ENCODE measurements at places on chromosomes 2 and 18.

DNA sequence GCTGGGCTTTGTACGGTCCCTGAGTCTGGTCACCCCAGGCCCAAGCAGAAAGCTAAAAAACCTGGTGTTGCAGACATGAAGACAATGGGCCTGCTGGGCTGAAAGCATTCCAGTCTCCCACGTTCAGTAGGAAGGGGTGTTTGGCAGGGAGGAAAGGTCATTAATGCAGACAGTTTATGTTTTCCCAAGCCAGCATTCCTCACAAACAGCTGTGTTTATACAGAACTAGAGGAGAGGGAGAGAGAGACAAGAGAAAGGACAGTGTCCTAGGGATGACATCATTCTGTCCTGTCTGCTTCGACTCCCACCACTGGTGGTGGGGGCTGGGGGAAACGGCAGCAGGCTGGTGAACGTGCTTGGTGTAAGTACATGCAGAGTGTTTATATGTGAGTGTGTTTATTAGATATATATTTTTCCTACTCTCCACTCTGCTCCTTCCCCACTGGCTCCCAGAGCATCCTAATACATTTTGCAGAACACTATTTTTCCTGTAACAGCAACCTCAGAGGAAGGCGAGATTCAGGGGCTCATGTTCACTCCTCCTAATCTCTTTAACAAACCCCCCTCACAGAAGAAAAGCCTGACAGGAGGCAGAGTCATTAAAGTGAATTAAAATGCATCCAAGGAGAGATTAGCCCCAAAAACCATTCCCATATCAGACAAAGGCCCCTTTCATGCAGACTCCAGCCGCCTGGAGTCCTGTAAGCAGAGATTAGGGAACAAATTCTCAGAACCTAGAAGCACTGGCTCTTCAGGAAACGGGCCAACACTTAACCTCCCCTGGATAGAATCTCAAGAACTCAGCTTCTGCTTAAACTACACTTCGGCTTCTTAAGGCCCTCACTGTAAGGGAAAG is 380.4 kb downstream of the TNS1 start:
- no peak for DNase-seq

DNA sequence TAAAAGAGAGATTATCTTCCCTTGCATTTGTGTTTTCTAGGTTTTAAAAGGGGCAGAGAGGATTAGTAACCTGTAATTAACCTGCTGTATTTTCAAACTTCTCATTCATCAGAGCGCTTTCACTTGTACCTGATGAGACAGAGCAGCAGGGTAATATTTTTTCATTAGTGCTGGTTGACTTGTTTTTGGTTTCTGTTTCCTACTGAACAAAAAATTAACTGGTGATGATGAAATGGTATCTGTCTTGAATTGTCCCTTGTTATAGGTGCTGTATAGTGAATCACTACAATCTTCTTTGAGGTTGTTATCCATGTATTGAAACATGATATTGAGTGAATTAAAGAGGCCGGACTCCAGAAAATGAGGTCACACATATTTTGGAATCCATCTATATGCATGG is 37.9 kb downstream of the CDH20 start:
- no peak for DNase-seq

DNA sequence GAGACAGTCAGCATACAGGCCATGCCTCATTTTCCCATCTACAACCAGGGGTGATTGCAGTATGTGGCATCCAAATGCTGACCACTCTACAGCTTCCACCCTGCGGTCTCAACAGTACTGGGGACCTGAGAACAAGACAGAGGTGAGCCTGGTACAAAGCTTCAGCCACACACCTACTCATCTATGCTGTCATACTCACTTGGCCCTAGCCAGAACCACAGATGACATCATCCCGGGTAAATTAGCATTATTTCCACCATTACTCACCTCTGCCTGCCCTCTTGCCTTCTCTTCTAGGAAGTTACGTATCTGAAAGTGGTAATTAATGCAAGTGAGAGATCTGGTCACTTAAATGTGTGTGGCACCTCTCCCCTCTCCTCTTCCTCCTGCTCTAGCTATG is 208.2 kb upstream of the ARL4C start:
- DNase-seq: no peak

DNA sequence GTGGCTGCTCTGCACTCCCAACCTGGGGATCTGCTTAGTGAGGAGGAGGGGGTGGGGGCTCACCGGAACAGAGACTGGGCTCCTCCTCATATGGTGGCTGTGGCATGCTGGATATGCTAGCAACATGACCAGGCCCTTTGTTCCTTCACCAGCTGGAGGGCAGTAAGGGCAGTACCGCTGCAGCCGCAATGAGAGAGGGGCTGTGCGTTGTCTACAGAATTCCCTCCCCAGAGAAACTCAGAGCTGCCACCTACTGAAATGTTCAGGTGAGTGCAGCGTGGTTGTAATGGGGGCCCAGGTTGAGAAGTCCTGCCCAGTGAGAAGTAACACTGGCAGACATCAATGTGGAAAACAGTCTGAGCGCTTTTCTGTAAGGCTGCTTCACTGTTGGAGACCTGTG is 1211.9 kb upstream of the NXPH2 start:
- DNase-seq: no peak

- no peak for DNase-seq
Observed at GRCh38 chr2:54261537-54261936, 5.5 kb upstream of the TSPYL6 start.

GRCh38 chr2:112061840-112062239 is 6.8 kb downstream of the TMEM87B start:
- DNase-seq: no peak

GRCh38 chr18:9688036-9688741 is 19.9 kb upstream of the RAB31 start:
- DNase-seq: no peak

GRCh38 chr2:183604065-183604464 is 479.8 kb downstream of the NUP35 start:
- DNase-seq: no peak

DNA sequence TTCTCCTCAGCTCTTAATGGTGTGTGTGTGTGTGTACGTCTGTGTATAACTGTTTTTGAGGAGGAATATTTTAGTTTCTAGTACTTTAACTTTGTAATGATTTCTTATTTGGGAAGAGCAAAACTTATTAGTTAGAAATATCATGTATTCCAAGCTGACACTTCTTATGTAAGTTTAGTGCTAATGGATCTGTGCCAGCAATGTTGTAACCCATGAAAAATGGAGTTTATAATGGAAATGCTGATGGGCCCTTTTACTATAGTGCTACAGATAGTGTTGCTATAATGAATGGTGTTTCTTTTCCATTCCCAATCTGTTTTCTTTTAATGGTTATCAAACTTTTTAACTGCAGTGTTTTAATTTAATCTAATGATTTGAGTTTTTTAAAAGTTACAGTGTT is 49.8 kb upstream of the OTX1 start:
- DNase-seq: no peak

- DNase-seq: no peak
Observed at GRCh38 chr2:68969736-68970490, 4.5 kb upstream of the GKN1 start.

DNA sequence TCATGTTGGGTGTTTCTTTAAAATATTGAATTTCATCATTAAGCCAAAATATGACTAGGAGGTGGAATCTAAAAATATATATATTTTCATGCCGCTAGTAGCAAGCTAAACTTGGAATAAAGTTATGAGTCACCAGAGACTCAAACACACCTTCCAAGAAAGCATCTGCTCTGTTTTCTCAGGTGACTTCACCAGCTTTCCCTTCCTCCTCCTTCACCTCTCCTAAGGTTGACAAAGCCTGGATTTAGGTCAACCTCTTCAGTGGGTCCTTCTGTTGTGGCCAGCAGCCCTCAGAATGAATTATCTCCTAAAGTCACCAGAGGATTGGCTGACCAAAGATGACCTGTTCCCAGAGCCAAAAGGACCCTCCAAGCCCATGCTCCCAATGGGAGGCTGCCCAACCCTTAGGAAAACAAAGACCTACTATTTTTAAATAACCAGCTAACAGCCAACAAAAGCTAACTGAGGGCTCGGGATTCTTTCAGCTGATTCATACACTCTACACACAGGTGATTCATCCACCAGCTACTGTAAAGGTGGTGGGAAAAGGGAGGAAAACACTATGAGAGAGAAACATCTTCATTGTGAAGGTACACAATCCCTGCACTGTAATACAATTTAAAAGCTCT is 113.9 kb downstream of the MYO5B start:
- DNase-seq: no peak

GRCh38 chr2:44450806-44451205 is 89.1 kb downstream of the CAMKMT start:
- no peak for DNase-seq

DNA sequence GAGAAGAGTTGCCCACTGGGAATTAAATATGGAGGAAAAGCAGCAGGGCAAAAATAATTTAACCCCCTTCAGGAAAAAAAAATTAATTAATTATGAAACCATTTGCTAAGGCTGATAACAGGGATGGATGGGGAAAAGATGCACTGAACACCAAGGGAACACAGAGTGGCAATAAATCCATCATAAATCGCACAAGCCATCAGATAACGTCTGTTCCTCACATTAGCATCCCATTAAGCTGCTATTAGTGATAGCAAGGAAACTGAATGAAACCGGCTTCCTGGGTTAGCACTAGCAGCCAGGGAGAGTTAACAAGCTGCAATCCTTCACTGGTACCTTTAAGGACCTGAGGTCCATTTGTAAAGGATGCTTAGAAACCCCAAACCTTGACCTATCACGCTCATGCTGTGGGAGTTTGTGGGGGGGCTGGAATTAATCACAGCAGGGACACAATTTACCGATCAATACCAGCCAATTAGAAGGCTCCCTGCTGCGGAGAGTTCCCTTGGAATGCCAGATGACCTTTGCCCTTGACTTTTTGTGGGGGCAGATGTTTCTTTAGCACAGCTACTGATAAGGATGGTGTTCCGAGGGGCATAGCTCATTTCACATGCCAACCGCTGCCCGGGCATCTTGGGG is 175.5 kb upstream of the KLF7 start:
- no peak for DNase-seq

DNA sequence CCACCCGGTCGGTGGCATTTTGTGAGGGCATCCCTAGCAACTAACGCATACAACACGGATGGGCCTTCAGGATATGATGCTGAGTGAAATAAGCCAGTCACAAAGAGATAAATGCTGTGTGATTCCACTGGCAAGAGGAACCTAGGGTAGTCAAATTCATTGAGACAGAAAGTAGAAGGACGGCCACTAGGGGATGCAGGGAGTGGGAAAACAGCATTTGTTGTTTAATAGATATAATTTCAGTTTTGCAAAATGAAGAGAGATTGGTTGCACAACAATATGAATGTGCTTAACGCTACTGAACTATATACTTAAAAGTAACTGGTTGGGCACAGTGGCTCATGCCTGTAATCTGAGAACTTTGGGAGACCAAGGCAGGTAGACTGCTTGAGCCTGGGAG is 112.9 kb downstream of the AFF3 start:
- DNase-seq: no peak

GRCh38 chr2:179170901-179171300 is 93.7 kb downstream of the SESTD1 start:
- DNase-seq: no peak

GRCh38 chr2:130241041-130241707 is 42.9 kb upstream of the TUBA3E start:
- no peak for DNase-seq

Measured in activated CD8-positive, alpha-beta memory T cell treated with anti-CD3 and anti-CD28 coated beads, Interleukin-2, amount 50 U/mL, for 4 hours (primary cell).